MCF 10A (cell line): ENCODE measurements at places on chromosomes 1 and 21.

- no peak for DNase-seq
- no peaks in the 10 kb centered on the region for H3K27me3 ChIP-seq
- H3K27ac ChIP-seq, result no peak overlapping the region
- H3K4me3 ChIP-seq, result no peak overlapping the region
- peaks cover 38% of the 10 kb centered on the region for H3K36me3 ChIP-seq
Observed at GRCh38 chr1:109243860-109244552, 5.3 kb upstream of the CELSR2 start.

DNA sequence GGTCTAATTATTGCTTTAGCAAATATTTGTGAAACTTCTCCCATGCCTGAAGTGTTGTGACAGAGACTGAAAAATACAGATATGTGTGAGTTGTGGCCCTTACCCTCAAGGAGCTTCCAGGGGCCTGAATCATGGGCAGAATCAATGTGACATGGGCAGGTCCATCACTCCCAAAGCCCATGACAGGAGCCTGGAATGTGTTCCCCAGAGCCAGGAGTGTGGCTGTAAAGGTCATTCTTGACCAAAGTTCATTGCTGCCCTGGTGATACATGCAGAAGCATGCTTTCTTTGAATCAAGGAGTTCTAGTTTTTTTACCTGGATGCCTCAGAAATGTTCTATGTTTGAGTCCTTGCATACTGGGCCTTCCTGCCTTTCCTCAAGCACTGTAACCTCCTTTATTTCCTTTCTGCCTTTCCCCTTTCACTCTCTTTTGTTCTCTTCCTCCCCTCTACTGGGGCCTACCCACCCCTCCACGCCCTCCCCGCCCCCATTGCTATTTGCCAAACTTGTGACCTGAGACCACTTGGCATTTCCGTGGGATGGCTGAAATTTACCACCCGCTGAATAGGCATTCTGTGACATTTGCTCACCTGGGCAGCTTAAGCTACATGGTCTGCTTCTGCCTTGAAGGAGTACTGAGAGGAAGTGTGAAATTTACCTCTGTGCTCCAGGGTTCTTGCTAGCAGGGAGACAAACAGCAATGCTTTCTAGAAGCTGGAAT is 19.7 kb downstream of the PBX1 start:
- no peaks in the 10 kb centered on the region for H3K36me3 ChIP-seq
- H3K27me3 ChIP-seq, result no peaks in the 10 kb centered on the region
- H3K4me1 ChIP-seq, result peaks cover 6% of the 10 kb centered on the region
- no peak overlapping the region for H3K27ac ChIP-seq
- H3K4me3 ChIP-seq, result no peak overlapping the region

GRCh38 chr1:246005067-246005466 is 502.0 kb downstream of the SMYD3 start:
- H3K27me3 ChIP-seq, result no peaks in the 10 kb centered on the region
- H3K27ac ChIP-seq, result no peak overlapping the region
- H3K36me3 ChIP-seq, result peaks cover 7% of the 10 kb centered on the region
- no peak overlapping the region for H3K4me3 ChIP-seq
- H3K4me1 ChIP-seq, result peaks cover 46% of the 10 kb centered on the region

- no peak overlapping the region for H3K4me3 ChIP-seq
- H3K27ac ChIP-seq, result no peak overlapping the region
- no peaks in the 10 kb centered on the region for H3K27me3 ChIP-seq
- DNase-seq, result no peak
Observed at GRCh38 chr21:44803651-44804050, 2.0 kb upstream of the UBE2G2 start.

GRCh38 chr1:68051475-68051874 is 1.0 kb upstream of the DIRAS3 start:
- H3K27me3 ChIP-seq, result no peaks in the 10 kb centered on the region
- no peak overlapping the region for H3K27ac ChIP-seq
- H3K36me3 ChIP-seq, result peaks cover 6% of the 10 kb centered on the region
- no peak for DNase-seq
- H3K4me1 ChIP-seq, result no peaks in the 10 kb centered on the region
- no peak overlapping the region for H3K4me3 ChIP-seq

DNA sequence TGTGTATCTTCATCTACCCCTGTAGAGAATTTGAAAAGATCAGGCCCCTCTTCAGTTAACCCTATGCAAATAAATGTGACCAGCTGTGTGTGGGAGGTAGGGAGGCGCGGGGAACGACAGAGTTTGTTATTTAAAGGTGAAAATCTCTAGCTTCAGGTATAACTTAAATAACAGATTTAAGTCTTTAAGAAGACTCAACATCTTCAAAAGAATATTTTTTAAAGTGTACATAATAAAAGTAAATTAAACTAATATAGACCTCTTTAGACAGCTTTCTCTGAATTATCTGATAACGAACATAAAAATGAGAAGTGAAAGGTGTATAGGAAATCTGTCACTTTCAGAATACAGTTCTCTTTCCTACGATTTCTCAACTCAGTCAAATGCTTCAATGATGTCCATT is 16.0 kb downstream of the ANGPTL3 start:
- no peaks in the 10 kb centered on the region for H3K27me3 ChIP-seq
- no peaks in the 10 kb centered on the region for H3K4me1 ChIP-seq
- H3K27ac ChIP-seq, result no peak overlapping the region
- peaks cover 20% of the 10 kb centered on the region for H3K36me3 ChIP-seq
- H3K4me3 ChIP-seq, result no peak overlapping the region
- no peak for DNase-seq

- H3K4me1 ChIP-seq, result peaks cover 11% of the 10 kb centered on the region
- no peaks in the 10 kb centered on the region for H3K36me3 ChIP-seq
- no peak overlapping the region for H3K4me3 ChIP-seq
- H3K27ac ChIP-seq, result no peak overlapping the region
Observed at GRCh38 chr1:182227864-182228547, 163.6 kb downstream of the GLUL start.

DNA sequence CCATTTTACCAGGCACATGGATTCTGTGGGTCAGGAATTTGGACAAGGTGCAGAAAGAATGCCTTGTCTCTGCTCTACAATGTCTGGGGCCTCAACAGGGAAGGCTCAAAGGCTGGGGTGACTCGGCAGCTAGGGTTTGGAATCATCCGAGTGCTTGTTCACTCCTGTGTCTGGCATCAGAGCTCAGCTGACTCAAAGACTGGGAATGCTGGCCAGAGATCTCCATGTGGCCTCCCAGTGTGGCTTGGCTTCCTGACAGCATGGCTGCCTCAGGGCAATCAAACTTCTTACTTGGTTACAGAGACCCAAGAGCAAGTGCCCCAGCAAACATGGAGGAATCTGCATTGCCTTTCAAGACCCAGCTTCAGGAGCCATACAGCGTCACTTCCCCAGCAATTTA is 110.5 kb downstream of the TOMM20 start:
- no peaks in the 10 kb centered on the region for H3K27me3 ChIP-seq
- peaks cover 11% of the 10 kb centered on the region for H3K36me3 ChIP-seq
- DNase-seq, result peak; percentile 100
- peak overlapping the region; percentile 0 for H3K27ac ChIP-seq
